GM23338 (cell line): ENCODE measurements at places on chromosomes 13 and 19.

GRCh38 chr13:44232774-44233173 is 140.8 kb upstream of the SERP2 start:
- no peaks in the 10 kb centered on the region for H3K27me3 ChIP-seq
- H3K4me1 ChIP-seq = no peaks in the 10 kb centered on the region; the same call in 1 of the 2 replicates
- H3K27ac ChIP-seq = no peak overlapping the region
- no peaks in the 10 kb centered on the region for H3K36me3 ChIP-seq
- DNase-seq = no peak

DNA sequence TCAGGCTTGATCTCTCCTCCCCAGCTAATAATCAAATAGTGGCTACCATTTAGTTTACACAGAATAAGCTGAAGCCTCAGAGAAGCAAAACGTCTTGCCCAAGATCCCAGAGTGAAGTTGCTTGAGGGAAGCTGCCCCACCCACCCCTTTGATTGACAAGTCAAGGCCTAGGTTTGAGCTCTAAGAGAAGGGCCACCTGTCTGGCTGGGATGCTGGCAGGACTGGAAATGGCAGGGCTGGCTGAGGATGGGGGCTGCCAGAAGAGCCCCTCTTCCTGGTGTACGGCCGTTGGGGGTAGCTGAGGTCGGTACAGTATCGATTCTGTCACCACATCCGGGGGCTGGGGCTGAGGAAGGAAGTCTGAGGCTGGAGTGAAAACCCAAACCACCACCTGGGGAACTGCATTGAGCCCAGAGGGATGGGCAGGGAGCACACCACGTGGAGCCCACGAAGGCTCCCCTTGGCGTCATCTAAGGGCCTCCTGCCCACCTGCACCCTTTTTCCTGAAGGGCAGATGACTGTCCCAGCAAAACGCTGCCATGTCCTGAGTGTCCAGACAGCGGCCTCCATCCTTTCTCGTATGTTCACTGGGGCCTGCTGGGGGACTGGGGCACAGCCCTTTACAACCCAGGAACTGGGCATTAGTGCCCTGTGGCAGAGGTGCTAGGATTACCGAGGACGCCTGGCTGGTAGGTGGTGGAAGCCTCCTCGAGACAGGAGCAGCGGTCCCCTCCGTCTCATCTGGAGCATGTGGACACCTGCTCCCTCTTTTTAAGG is 1.4 kb upstream of the PRKD2 start:
- peaks cover 20% of the 10 kb centered on the region for H3K4me1 ChIP-seq
- H3K27me3 ChIP-seq = no peaks in the 10 kb centered on the region
- peak overlapping the region; percentile 97; the same call in 1 of the 2 replicates for H3K4me3 ChIP-seq
- peak; percentile 73 for DNase-seq
- H3K36me3 ChIP-seq = no peaks in the 10 kb centered on the region
- peak overlapping the region; percentile 63; the same call in 1 of the 2 replicates for H3K27ac ChIP-seq

DNA sequence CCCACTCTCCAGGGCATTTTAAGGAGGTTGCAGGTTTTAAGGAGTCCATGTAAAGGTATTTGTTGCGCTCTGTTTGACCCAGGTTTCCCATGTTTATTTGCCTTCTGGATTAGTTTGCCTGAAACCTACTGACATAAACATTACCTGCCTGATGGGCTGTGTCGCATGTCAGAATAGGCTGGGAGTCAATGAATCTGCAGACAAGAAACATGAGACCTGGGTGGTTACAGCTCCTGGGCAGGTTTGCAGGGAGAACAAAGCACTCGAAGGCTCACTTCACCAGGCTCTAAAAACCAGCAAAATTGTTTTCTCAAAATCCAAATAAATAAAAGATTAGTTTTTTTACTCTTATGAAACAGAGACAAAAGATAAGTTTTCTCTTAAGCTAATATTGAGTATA is 114.4 kb upstream of the SERTM1 start:
- DNase-seq = no peak
- no peak overlapping the region for H3K4me3 ChIP-seq
- no peak overlapping the region for H3K27ac ChIP-seq
- no peaks in the 10 kb centered on the region for H3K4me1 ChIP-seq
- H3K36me3 ChIP-seq = no peaks in the 10 kb centered on the region

DNA sequence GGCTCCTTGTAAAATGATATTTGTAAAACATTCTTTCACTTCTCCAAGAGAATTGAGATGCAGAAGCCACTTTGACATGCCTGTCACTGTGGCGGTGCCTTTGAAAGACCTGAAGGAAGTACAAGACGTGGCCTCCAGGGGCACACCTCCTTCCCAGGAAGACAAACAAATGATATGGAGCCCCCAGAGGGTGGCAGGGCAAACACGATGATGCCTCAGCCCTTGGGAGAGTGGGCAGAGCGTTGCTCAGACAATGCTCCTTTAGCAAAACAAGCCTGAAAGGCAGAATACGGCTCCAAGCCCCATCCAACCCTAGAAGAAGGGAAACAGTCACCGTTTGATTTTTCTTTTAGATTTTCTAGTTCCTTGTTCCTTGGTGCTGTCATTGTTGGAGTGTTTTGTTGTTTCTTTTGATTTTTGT is 9.2 kb upstream of the ATP12A start:
- peak overlapping the region; percentile 18; the same call in 1 of the 2 replicates for H3K4me3 ChIP-seq
- H3K36me3 ChIP-seq = no peaks in the 10 kb centered on the region
- no peaks in the 10 kb centered on the region for H3K27me3 ChIP-seq
- DNase-seq = peak; percentile 87

DNA sequence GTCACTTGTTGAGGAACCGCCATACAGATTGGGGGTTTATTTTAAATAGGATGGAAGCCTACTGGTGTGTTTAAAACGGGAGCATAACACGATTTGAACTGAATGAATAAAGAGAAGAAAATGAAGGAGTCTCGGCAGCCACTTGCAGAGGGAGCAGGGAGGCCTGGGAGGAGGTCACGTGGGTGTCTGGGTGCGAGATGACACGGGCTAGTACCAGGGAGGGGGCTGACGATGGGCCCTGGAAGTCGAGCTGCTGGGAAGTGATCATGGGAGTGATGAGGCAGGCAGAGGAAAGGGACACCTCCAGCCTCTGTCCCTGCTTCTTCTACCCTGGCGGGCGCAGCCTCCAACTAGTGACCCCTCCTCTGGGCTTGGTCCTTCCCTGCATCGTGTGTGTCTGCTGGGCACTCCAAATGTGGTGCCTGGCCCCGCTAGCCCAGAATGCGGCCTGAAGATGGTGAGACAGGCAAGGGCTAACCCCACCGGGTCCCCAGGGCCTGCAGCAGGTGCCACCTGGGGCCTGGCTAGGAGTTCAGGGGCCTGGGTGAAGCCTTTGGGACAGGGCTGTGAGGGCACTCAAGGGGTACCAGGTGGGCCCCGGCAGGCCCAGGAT is 35.5 kb downstream of the CRTC1 start:
- no peaks in the 10 kb centered on the region for H3K27me3 ChIP-seq
- H3K36me3 ChIP-seq = no peaks in the 10 kb centered on the region
- no peak overlapping the region for H3K4me3 ChIP-seq
- H3K27ac ChIP-seq = no peak overlapping the region
- no peaks in the 10 kb centered on the region for H3K4me1 ChIP-seq

GRCh38 chr13:43546251-43546650 is 240.5 kb downstream of the ENOX1 start:
- no peak overlapping the region for H3K27ac ChIP-seq
- H3K4me1 ChIP-seq = no peaks in the 10 kb centered on the region
- DNase-seq = no peak
- H3K27me3 ChIP-seq = no peaks in the 10 kb centered on the region

DNA sequence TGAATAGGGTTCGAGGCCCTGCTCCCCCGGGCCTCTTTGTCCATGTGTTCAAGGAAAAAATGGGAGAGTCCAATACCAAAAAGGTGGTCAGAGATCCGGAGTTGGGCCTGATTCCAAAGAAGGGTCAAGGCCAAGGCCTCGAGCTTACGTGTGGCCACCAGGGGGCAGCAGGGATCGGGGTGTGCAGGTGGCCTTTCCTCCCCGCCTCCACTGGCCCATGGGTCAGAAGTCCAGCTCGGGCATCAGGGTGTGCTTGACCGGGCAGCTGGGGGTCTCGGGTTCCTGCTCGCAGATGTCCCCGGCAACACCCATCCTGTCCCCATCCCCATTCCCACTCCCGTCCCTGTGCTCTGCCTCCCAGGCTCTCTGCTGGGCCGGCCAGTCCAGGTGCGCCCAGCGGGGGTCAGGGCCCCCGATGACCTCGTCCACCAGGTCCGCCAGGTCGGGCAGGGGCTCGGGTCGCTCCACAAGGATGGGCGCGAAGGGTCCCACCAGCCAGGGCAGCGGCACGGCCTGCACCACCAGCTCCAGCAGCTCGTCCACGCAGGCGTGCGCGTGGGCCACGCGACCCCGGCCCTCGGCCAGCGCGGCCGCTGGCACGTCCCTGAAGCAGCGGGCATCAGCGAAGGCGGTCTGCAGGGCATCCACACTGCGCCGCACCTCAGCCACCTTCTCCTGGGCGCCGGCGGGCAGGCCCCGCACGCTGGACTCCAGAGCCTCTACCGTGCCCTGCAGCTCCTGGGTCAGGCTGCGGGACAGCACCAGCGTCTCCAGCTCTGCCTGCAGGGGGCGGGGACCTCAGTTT is 5.2 kb upstream of the PLIN4 start:
- no peak overlapping the region for H3K27ac ChIP-seq
- peak; percentile 74 for DNase-seq
- no peaks in the 10 kb centered on the region for H3K36me3 ChIP-seq
- no peak overlapping the region for H3K4me3 ChIP-seq
- H3K4me1 ChIP-seq = no peaks in the 10 kb centered on the region
- H3K27me3 ChIP-seq = 0 out of 2 replicates have a peak, but pooled peaks cover 6% of the 10 kb centered on the region

DNA sequence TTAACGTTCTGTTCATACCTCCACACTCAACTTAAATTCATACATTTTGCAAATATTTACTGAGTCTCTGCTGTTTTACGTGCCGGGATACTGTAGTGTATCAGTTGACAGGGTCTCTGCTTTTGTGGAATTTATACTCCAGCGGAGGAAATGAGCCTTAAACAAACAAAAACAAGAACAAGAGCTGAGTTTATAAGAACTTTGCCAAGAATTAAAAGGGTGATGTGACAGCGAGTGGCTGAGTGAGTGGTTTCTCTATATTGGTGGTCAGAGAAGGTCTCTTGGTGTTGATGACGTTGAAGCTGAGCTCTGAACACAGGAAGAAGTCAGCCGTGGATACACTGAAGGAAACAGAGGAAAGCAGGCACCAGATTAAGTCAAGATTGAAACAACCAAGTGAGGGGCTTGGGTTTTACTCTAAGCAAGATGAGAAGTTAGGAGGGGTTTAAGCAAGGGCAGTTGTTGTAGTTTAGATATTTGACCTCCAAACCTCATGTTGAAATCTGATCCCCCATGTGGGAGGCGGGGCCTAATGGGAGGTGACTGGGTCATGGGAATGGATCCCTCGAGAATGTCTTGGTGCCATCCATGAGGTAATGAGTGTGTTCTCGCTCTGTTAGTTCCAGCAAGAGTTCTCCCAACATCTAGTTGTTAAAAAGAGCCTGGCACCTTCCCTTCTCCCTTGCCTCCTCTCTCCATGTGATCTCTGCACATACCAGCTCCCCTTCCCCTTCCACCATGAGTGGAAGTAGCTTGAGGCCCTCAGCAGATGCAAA is 248.3 kb downstream of the DCLK1 start:
- H3K4me3 ChIP-seq = no peak overlapping the region
- H3K27me3 ChIP-seq = no peaks in the 10 kb centered on the region
- DNase-seq = no peak
- H3K4me1 ChIP-seq = 0 out of 2 replicates have a peak, but pooled peaks cover 12% of the 10 kb centered on the region

- H3K4me3 ChIP-seq = no peak overlapping the region
- no peak overlapping the region for H3K27ac ChIP-seq
- H3K4me1 ChIP-seq = no peaks in the 10 kb centered on the region
These were observed 10.2 kb upstream of the CCDC97 start for GRCh38 chr19:41299755-41300089.

DNA sequence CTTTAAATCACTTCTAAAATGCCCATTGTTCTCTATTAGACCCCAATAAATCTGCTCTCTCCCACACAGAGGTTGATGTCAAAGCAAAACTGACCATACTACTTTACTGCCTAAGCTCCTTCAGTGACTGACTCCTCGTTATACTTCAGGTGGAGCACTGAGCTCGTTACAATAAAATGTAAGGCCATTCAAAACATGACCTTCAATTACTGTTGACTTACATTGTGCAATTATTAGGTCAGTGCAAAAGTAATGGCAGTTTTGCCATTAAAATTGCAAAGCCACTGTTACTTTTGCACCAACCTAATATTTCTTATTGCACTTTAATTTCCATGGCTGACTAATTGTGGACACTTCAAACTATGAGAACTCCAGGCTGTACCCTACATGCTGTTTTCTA is 314.9 kb downstream of the MZT1 start:
- no peaks in the 10 kb centered on the region for H3K27me3 ChIP-seq
- no peak for DNase-seq
- no peaks in the 10 kb centered on the region for H3K4me1 ChIP-seq
- H3K27ac ChIP-seq = no peak overlapping the region
- no peaks in the 10 kb centered on the region for H3K36me3 ChIP-seq
- H3K4me3 ChIP-seq = no peak overlapping the region

- H3K27ac ChIP-seq = no peak overlapping the region
- H3K27me3 ChIP-seq = no peaks in the 10 kb centered on the region
- no peak overlapping the region for H3K4me3 ChIP-seq
- DNase-seq = no peak
These were observed 137.9 kb upstream of the LSM14A start for GRCh38 chr19:34034318-34034846.

- H3K27me3 ChIP-seq = no peaks in the 10 kb centered on the region
- no peaks in the 10 kb centered on the region for H3K4me1 ChIP-seq
These were observed 89.5 kb downstream of the SPRY2 start for GRCh38 chr13:80251403-80251802.

DNA sequence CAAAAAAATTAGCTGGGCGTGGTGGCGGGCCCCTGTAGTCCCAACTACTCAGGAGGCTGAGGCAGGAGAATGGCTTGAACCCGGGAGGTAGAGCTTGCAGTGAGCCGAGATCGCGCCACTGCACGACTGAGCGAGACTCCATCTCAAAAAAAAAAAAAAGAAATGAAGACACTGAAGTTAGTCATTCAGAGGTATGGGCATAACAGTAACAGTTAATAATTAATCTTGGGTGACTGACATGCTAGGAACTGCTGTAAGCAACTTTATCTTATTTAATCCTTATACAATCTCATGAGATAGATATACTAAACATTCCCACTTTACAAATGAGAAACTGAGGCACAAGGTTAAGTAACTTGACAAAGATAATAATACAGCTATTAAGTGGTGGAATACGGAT is 4.9 kb downstream of the SKA3 start:
- peaks cover 11% of the 10 kb centered on the region for H3K4me1 ChIP-seq
- no peak overlapping the region for H3K4me3 ChIP-seq
- H3K27ac ChIP-seq = no peak overlapping the region
- DNase-seq = no peak
- no peaks in the 10 kb centered on the region for H3K27me3 ChIP-seq

- H3K27ac ChIP-seq = no peak overlapping the region
- no peak overlapping the region for H3K4me3 ChIP-seq
- no peak for DNase-seq
- H3K36me3 ChIP-seq = peaks cover 14% of the 10 kb centered on the region
- H3K27me3 ChIP-seq = peaks cover 9% of the 10 kb centered on the region
- H3K4me1 ChIP-seq = peaks cover 3% of the 10 kb centered on the region; the same call in 1 of the 2 replicates
These were observed 2.4 kb downstream of the LENG9 start for GRCh38 chr19:54461210-54461609.

DNA sequence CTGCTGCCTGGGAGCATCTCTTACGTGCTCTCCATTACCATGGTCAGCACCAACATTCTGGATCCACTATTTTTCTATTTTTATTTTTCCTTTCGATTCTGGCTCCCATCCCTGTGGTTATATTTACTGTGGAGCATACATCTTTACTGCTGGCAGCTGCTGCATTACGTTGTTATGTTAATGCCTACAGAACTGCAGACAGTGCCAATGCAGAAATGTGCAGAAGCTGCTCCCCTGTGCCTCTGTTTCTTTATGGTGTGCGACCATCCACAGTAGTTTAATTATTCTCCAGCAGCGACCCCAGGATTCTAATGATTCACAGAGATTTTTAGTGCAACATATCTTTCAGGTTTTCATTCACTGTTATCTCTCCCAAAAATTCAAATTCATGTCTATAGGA is 911.7 kb upstream of the SLITRK6 start:
- H3K27me3 ChIP-seq = no peaks in the 10 kb centered on the region
- no peaks in the 10 kb centered on the region for H3K36me3 ChIP-seq
- no peak overlapping the region for H3K4me3 ChIP-seq
- no peak for DNase-seq
- H3K4me1 ChIP-seq = no peaks in the 10 kb centered on the region
- no peak overlapping the region for H3K27ac ChIP-seq
